ENCODE measurements at places on chromosomes 13 and 19.

DNA sequence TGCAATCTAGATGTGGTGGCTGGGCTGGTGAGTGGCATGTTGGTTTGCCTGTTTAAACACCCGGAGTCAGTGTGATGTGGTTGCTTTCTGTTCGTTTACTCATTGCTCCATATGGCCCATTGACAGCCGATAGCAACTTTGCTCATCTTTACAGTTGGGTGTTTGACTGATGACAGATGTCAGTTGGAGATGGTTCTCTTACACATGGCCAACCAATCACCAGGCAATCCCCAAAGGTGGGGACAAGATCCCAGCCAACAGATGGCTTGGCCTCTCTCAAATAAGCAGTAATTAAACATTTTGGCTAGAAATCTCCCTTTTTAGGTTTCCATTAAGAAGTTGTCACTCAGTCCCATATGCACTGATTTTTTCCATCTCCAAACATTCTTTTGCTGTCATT lies 497.1 kb upstream of the ARGLU1 start:
- DNase-seq: no peak

GRCh38 chr19:15123900-15124299 lies 16.7 kb downstream of the SYDE1 start:
- peak; percentile 92 for DNase-seq

- no peak for DNase-seq
Observed at GRCh38 chr19:10343495-10343894, 4.1 kb upstream of the ICAM3 start.

GRCh38 chr13:88937384-88937783 lies 1266.2 kb downstream of the SLITRK5 start:
- no peak for DNase-seq

GRCh38 chr19:43395561-43395960 lies 19.1 kb upstream of the TEX101 start:
- no peak for DNase-seq

- no peak for DNase-seq
Observed at GRCh38 chr13:36432106-36432544, at the start of gene CCNA1. Gene CCNA1, plus strand, starts transcription at chr13:36432495. Its CDS starts 562 bp downstream, at chr13:36433057.

- no peak for DNase-seq
Observed at GRCh38 chr13:50068508-50068907, 53.3 kb downstream of the KCNRG start.

DNA sequence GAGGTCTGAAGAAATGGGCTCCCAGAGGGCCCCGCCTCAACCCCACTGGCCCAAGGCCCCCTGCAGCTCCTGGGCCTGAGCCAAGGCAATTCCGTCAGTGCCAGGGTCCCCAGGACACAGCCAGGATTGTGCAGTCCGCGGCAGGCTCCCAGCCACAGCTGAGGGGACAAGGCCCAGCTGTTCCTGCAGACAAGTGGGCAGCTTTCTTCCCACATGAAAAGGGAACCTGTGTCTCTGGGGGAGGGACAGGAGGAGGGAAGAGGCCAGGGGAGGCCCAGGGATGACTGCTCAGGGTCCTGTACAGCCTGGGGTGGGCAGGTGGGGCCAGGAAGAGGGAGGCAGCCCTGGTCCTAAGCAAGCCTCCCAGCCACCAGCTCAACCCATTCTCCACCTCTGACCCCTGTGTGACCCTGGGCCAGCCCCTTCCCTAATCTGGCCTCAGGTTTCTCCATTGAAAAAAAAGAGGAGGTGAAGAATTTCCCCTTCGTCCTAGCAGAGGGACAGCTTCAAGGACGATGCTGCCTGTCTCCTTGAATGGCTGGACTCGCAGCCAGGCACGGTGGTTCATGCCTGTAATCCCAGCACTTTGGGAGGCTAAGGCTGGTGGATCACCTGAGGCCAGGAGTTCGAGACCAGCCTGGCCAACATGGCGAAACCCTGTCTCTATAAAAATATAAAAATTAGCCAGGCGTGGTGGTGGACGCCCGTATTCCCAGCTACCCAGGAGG lies 20.5 kb upstream of the VSTM2B start:
- DNase-seq: no peak

DNA sequence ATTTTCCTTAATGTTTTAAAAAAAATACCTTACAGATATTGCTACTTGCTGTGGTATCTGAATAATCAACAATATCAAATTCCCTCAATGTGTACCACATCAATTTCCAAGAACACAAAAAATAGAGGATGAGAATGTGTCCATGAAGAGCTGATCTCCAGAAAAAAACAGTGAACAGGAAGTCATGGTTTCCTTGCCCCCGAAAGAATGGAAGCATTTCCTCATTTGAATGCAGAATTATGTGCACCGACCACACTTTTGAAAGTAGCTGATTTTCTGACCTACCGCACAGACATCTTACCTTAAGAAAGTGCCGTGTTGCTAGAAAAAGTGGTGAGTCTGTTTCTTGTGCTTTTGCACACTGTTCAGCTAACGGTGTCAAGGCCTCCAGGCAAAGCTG lies 13.4 kb upstream of the EEF1AKMT1 start:
- no peak for DNase-seq

- peak; percentile 49 for DNase-seq
Observed at GRCh38 chr13:106523576-106523975, 11.9 kb downstream of the EFNB2 start.

DNA sequence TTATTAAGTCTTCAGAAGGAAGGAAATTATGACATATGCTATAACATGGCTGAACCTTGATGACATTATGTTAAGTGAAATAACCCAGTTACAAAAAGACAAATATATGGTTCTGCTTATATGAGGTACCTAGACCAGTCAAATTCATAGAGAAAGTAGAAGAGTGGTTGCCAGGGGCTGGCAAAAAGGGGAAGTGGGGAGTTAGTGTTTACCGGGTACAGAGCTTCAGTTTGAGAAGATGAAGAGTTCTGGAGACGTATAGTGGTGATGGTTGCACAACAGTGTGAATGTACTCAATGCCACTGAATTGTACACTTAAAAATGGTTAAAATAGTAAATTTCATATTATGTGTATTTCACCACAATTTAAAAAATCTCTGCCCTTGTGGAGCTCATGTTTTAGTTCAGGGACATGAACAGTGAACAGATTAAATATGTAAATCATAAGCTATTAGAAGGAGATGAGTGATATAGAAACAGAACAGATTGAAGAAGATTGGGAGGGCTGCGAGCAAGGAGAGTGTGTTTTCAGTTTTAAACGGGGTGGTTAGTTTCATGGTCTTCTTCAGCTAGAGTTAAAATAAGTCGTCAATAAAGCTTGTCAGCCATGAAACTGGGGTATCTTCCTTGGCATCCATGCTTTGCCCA lies 355.2 kb downstream of the KCNRG start:
- no peak for DNase-seq

GRCh38 chr19:19463348-19464117 lies 51.8 kb downstream of the TSSK6 start:
- DNase-seq: no peak

- no peak for DNase-seq
Observed at GRCh38 chr19:35742121-35742724, at the start of gene IGFLR1. Gene IGFLR1, minus strand, starts transcription at chr19:35742452. Its CDS starts 1,272 bp downstream, at chr19:35741180.

DNA sequence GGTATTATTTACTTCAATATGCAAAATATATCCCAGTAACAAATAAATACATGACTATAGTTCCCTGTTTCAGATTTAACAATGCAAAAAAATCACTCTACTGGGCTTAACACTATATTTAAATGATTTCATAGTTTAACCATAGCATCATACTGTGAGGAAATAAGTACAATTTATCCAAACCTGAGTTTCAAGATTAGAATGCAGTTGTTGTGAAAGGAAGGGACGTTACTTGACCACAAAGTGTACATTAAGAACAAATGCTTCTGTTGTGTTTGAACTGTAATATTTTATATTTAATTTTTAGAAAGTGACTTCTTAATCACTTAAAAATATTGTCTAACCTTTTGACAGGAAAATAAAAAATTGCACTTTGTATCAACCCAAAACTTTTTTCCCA lies 1747.9 kb upstream of the SPRY2 start:
- DNase-seq: no peak

- DNase-seq: no peak
Observed at GRCh38 chr13:48873081-48873480, 102.6 kb upstream of the FNDC3A start.

GRCh38 chr19:45554481-45554880 lies 30.1 kb downstream of the OPA3 start:
- no peak for DNase-seq

DNA sequence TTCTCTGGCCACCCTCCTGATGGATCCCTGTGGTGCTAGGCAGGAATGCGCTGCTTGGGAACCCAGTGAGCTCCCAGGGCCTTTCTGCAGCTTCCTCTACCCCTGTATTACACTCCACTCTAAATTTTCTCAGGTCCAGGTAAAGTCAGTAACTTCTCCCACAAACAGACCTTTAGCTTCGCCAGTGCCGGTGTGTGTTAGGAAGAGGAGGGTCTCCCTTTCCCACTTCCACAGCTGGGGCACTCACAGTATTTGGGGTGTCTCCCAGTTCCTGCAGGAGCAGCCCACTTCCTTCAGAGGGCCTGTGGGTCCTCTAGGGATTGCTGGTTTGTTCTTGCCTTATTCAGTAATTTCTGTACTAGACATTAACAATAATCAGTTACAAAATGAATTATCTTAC lies 193.5 kb upstream of the PCDH17 start:
- no peak for DNase-seq

GRCh38 chr19:13022111-13022858 lies 27.0 kb downstream of the NFIX start:
- DNase-seq: no peak

GRCh38 chr19:10450853-10451609 lies 30.7 kb downstream of the PDE4A start:
- no peak for DNase-seq

- DNase-seq: no peak
Observed at GRCh38 chr13:95378603-95379002, 77.4 kb upstream of the ABCC4 start.

Measured in DMS 273 treated with DMSO at 0.1 percent for 48 hours (cell line).